ENCODE measurements at places on chromosomes 13 and 19.
A peak's percentile ranks its signal among the peaks of the same experiment; 100 is the strongest.

GRCh38 chr19:4521170-4521887, 3.0 kb upstream of the PLIN4 start:
- DNase-seq = no peak

GRCh38 chr19:29324291-29324680, 111.3 kb upstream of the UQCRFS1 start:
- DNase-seq = no peak

DNA sequence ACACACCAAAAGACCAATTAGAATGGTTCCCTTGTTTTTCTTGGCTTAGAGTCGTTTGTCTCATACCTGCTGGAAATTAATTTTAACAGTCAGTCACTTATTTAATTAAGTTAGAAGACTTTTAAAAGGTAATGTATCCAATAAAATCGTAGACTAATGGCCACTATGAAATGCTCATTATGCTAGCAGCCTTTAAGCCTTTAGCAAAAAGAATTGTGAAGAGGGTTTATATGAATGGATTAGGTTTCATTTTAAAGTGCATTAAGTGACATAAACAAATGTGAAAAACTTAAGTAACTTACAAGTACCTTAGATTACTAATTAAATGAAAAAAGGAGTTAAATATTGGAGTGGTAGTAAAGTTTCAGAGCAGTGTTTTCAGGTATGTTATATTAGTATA, 139.6 kb downstream of the RXFP2 start:
- no peak for DNase-seq

DNA sequence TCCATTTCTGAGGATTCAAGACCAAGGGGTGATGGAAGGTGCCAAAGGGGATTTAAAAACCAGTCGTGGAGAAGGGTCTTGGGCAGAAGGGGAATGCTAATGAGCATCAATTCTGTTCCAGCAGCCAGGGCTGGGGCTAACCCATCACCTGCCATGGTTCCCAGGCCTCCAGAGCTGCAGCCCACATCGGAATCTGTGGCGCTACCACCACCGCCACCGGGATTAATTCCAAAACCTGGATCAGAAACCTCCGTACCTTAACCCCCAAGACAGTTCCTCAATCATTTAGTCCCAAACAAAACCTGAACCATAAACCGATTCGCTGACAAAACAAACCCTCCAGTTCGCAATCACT, 583 bp downstream of the ZNF615 start:
- DNase-seq = no peak

- no peak for DNase-seq
Observed at GRCh38 chr13:40540328-40541044, 126.0 kb downstream of the FOXO1 start.

GRCh38 chr13:76474966-76475365, 411.2 kb downstream of the KCTD12 start:
- DNase-seq = no peak

GRCh38 chr13:52118095-52118494, 10.8 kb downstream of the NEK5 start:
- DNase-seq = no peak

DNA sequence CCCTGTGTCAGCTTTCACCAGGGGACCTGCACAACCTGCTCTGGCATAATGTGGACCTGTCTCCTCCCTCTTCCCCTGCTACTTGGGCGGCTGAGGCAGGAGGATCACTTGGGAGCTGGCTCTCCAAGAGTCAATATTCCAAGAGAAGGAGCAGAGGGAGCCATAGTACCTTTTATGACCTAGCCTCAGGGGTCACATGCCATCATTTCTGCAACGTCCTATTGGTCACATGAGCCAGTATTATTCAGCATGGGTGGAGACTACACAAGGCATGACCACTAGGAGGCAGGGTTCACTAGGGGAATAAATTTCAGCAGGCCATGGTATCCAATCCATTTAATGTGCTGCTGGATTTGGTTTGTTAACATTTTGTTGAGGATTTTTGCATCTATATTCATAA, 12.0 kb upstream of the SHFL start:
- DNase-seq = peak; percentile 46

DNA sequence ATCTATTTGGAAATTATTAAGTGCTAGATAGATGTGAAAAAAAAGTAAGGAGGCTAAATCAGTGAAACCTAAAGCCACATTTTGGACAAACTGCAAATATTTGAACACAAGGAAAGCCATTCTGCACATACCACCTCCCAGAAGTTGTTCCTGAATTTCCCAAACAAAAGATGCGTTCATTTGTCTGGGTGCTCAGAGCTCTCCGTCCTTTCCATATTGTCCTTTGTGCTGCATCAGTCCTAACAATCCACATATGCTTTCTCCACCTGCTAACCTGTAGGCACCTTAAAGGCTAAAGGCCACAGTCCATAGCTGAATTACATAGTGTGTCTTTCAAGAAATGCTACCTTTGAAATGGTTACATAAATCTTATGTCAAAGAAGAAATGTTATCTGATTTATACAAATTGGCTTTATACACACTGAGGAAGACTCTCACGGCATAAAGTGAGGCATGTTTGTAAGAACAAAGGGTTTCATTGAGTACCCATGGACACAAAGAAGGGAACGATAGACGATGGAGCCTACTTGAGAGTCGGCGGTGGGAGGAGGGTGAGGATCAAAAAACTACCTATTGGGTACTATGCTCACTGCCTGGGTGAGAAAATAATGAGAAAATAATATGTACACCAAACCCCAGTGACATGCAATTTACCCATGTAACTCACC, 182.0 kb downstream of the RGCC start:
- no peak for DNase-seq

DNA sequence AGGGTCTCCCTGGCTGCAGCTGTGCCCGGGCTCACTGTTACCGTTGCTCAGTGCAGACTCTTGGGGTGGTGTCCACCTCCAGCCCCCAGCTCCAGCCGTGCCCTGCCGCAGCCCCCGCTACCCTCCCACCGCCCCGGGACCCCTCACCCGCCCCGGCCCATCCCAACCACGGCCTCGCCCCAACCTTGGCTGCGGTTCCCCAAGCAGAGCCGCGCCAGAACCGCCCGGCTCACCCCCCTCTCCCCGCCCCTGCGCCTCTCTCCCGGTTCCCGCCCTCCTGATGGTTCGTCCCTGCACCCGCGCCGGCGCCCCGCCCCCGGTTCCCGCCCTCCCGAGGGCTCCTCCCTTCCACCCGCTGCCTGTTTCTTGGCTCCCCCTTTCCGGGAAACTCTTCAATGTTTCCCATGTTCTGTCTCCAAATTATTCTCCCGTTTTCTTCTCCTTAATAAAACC, 40.3 kb downstream of the ANKRD10 start:
- peak; percentile 40 for DNase-seq

- peak; percentile 48 for DNase-seq
Observed at GRCh38 chr13:75326173-75327134, 155.5 kb downstream of the TBC1D4 start.

GRCh38 chr13:112679381-112679780, 10.5 kb upstream of the ATP11A start:
- no peak for DNase-seq

DNA sequence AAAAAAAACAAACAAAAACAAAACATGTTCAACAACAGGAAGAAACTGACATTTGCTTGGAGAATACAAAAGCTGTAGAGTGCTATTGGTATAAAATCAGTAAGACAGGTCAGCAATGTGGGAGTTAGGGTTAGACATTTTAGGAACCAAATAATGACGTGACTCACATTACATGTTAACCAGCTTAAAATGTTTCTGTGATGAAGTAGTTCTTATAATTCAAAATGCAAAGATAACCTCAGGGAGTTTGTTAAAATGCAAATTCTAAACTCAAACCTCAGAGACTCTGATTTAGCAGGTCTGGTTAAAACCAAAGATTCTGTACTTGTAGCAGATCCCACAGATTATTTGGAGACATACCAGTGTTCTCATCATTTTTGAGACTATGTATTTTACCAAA, 549.4 kb upstream of the SLITRK1 start:
- DNase-seq = no peak

DNA sequence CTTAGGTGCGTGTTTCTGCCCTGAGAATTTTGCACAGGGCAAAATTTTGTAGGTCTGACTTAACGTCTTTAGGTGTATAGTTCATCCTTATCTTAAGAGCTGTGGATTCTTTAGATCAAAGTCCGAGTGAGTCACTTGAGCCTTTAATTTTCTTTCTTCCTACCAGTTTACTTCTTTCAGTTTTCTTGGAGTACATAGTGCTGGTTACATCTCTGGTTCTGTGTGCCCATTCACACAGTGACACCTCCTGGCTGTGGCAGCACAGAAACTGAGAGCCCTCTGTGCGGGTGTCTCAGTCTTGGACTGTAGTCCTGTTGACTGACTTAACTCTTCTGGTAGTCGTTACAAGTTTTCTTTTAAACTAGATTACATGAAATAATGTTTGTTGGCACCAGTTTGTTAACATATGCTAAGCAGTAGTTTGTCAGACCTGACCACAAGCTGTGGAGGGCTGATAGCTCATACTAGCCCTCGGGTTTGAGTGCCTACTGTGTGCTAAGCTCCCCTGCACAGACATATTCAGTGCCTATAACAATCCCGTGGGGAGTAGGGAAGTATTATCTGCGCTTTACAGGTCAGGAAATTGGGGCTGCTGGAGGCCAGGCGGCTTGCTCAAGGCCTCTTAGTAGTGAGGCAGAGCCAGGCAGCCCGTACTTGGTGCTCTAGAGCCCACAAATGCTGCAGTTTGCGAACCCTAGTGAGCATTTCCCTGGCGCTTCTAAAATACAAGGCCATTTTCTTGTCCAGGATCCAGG, 1.6 kb downstream of the GATAD2A start:
- peak; percentile 50 for DNase-seq

DNA sequence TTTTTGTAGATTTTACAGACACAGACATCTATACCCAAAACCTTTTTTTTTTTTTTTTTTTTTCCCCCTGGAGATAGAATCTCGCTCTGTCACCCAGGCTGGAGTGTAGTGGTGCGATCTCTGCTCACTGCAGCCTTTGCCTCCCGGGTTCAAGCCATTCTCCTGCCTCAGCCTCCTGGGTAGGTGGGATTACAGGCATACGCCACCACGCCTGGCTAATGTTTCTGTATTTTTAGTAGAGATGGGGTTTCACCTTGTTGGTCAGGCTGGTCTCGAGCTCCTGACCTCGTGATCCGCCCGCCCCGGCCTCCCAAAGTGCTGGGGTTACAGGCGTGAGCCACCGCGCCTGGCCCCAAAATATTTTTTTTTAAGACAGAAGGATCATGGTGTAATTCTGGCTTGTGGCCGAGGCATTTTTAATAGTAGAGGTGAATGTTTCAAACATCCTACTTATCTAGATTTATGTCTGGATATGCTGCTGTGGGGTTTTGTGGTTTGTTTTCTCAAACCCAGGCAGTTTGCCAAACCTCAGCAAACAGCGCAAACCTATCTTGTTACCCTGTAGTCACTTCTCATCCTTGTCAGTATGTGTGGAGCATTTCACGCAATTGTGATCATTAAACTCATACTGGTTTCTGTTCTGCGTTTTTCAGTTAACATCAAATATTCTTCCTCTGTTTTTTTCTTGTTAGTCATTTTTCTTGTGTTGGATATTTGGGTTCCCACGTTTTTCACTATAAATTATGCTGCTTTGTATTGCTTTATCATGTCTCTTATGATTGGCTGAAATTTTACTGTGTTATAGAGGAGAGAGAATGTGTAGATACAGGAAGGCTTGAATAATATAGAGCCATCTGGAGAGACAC, 36.2 kb upstream of the GARRE1 start:
- DNase-seq = peak; percentile 54
